LNCaP clone FGC (cell line): ENCODE measurements at places on chromosomes 2 and 18.

DNA sequence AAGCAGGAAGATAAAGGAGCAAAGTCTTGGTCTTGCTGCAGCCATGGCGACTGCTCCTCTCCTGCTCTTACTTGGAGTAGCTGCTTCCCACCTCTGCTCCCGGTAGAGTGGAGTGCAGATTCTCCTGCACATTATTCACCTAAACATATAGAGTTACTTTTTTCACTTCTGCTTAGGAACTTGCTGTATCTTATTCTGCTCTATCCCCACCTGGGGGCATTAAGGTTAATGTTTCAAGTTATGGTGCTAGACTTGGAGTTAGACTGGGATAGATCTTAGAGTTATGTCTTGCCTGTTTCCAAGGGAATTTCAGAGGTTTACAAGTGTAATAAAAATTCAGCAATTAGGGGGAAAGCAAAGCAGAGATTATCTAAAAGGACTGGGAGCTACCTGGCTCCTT lies 144.2 kb downstream of the SETBP1 start:
- no peak for DNase-seq

DNA sequence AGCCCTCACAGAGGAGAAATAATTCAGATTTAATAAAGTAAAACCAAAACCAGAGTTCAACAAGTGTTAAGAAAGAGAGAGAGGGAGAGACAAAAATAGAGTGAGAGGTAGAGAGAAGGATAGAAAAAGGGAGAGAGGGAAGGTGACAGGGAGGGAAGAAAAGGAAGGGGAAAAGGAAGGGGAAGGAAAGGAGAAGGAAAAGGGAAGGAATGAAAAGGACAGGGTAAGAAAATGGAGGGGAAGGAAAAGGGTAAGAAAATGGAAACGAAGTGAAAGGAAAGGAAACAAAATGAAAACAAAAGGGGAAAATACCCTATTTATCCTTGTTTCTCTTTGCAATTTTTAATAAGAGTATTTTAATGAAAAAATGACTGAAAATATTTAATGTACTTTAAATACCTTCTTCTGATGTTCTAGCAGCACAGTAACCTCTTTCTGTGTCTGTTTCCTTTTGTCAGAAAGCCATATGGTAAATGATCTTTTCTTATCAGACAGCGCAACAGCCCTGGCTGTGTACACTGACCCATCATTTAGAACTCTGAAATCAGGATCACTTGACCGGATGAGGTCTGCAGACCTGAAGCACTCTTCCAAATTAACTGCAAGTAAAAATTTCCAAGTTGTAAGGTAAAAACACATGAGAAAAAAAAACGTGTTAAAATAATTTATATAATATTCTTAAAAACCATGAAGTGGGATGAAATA lies 11.8 kb downstream of the DSC3 start:
- DNase-seq = no peak

- DNase-seq = no peak
Observed at GRCh38 chr2:127829845-127830246, 18.9 kb upstream of the WDR33 start.

DNA sequence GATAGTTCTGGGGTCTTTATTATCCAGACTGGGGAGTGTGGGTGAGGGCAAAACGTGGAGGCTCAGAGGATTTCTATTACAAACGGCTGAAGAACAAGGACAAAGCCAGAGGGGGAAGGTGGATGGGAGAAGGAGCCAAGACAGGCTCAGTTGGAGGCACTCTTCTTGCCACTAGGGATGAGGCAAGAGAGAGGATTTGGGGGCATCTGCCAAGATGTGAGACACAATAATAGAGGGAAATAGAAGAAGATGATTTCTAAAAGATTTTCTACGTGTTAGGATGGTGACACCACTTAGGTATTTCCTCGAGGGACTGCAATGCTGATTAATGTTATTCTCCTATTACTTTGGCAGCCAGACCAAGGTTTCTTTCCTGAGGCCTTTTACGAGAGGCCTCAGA lies 71.8 kb downstream of the APOB start:
- no peak for DNase-seq

DNA sequence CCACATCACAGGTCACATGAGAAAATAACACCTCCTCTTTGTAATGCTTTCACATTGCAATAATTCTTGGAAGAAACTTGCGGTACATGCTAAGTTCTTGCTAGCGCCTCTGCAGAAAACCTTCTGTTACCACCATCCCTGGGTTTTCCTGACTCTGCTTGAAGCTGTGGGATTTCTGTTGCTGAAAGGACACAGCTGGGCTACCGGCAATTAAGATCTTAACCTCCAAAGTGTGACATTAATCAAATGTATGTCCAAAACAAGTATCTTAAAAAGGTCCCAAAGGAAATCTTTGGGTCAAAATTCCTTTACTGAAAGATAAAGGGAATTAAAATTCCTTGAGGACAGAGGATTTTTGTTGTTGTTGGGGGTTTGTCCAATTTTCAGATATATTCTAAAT lies 7.5 kb downstream of the CCBE1 start:
- DNase-seq = no peak

DNA sequence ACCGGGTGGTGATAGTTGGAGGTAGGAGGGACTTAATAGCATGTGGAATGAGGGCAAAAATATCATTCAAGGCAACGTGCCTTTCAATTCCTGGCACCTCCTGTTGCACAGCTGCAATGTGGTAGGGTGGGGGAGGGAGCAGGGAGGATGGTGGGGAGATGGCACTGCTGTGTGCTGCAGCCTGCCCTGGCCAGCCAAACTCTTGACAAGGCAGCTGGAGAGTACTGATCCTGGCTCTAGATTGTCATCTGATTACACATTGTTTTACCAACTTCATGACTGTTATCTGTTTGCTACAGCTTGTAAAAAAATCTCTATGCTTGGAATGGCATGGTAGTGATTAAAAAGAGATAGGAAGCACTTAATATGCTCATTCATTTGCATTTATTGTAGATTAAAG lies 47.7 kb downstream of the PLCL1 start:
- DNase-seq = no peak

GRCh38 chr2:46652514-46653170 lies 173.3 kb downstream of the TMEM247 start:
- no peak for DNase-seq

DNA sequence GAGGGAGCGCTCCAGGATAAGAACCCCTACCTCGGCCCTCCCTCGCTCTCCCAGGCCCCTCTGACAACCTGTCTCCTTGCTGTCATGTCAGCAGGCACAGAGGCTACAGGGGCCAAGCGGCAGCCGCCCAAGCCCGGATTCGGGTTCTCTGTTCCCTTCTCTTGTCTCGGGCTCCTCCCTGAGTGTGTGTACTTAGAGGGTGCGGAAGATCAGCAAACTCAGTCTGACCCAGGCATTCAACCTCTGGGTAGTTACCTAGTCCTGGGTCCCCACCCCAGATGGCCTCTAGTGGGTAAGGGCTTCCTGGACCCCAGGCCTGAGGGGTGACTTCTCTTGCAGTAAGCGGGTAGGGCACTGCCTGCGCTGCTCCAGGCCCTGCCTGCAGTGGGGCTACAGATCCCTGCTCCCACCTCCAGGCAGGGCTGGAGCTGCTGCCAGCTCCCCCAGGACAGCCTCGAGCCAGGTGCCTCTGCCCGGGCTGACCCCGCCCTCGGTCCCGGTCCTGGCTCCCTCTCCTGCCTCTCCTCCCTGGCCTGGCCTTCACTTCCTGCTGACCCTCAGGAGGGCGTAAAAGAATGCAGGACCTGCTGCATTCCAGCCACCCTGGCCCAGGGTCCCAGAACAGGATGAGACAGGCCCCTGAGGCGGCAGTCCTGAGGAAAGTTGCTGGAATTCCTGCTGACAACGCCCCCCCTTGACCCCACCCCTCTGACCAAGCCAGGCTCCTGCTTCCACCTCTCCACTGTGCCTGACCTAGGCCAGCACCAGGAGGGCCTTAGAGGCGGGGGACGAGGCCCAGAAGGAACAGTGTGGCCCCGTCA lies 22.0 kb downstream of the GPC1 start:
- DNase-seq = no peak

DNA sequence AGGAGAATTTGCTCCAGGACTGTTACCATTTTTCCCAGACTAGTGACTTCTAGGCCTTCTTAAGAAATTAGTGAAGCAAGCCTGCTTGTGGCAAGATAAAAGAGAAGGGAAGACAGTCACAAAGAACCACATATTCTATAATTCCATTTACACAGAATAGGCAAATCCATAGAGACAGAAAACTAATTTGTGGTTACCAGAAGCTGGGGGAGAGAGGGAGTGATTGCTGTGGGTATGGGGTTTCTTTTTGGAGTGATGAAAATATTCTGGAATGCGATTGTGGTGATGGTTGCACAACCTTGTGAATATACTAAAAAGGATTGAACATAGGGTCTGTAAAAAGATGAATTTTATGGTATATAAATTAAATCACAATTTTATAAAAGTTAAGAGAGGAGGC lies 37.5 kb upstream of the SIX2 start:
- no peak for DNase-seq
